ENCODE measurements at places on chromosomes 1 and 21.

DNA sequence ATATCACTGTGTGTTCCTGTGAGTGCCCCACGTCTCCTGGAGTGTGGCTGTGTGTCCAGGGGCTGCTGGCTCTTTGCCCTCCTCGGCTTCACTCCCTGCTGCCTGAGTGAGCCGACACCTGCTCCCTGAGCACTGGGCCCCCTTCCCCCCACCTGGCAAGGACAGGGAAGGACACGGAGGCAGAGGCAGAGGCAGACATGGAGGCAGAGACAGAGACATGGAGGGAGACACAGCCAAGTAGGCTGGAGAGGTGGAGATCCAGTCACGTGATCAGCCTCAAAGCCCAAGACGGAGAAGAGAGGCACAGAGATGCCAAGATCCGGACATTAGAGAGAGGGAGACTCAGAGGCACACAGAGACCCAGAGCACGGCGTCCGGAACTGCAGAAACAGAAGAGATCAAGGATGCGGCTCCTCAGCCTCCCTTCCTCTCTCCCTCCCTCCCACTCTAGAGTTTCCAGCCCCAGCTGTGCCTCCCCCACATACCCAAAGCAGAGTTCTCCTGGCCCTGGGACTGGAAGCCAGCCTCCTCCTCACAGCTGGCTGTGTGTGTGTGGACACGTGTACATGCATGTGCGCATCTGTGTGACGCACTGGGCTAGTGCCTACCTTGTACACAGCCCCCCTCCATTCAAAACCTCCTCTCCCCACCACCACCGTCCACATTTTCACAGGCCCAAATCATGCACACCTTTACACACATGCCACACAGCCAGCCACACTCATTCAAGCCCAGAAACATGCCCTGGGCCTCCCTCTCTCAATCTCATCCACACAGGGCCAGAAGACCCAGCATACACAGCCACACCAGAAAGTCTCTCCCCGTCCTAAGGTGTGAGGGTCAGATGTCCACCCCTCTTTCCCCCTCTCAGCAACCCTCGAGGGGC is 39.1 kb upstream of the WASF2 start:
- H3K27ac ChIP-seq, result no peak overlapping the region
- peak overlapping the region; percentile 63 for H3K4me3 ChIP-seq
- H3K36me3 ChIP-seq, result peaks cover 35% of the 10 kb centered on the region
- peaks cover 12% of the 10 kb centered on the region for H3K4me1 ChIP-seq
- no peaks in the 10 kb centered on the region for H3K27me3 ChIP-seq

DNA sequence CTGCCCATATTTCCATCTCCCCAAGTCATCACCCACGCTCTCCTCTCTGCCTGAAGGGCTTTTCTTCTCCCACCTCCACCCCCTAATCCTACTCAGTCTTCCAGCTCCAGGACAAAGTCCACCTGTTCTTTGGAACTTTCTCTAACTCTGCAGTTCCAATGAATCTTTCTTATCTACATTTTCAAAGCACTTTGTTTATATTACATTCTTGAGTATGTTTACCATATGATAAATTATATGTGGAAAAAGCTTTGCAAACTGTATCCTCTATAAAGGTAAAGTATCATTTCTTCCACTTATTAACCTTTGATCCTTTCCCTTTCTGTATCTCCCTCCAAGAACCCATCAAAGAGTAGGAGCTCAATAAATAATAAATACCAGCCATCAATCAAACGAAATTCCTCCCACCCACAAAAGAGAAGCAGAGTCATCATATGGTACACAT is 39.7 kb downstream of the TTC13 start:
- no peak overlapping the region for H3K4me3 ChIP-seq
- H3K36me3 ChIP-seq, result no peaks in the 10 kb centered on the region
- H3K27me3 ChIP-seq, result no peaks in the 10 kb centered on the region
- H3K27ac ChIP-seq, result no peak overlapping the region
- DNase-seq, result no peak
- H3K4me1 ChIP-seq, result no peaks in the 10 kb centered on the region

DNA sequence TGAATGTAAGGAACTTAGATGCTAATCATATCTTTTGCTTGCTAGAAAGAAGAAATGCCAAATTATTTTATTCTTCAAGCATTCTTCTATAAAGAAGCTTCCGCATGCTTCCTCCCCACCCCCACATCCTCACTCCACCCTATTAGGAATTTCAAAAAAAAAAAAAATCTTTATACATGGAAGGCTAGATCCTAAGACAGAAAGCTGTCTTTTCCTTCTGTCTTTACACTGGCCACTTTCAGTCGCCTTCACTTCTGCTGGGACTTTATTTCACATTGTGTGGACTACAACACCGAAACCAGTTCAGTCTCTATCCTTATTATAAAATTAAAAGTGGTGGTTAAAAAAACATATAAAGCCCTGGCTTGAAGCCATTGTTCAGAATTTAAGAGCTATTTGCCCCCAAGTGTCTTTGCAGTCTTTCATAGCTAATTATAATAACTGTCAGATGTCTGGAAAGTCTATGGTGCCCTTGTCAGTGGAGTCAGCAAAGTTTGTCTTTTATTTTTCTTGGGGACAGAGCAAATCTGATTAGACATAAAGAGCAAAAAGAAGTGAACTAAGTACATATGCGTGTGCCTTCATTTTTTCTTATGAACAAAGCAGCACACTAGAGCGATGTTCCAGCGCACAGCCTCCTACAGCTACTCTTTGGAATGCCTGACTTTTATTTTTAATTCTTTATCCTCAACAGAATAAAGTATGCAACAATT is 297.7 kb downstream of the PTPRC start:
- DNase-seq, result peak; percentile 33
- H3K27me3 ChIP-seq, result no peaks in the 10 kb centered on the region
- no peaks in the 10 kb centered on the region for H3K4me1 ChIP-seq
- peaks cover 8% of the 10 kb centered on the region for H3K36me3 ChIP-seq

DNA sequence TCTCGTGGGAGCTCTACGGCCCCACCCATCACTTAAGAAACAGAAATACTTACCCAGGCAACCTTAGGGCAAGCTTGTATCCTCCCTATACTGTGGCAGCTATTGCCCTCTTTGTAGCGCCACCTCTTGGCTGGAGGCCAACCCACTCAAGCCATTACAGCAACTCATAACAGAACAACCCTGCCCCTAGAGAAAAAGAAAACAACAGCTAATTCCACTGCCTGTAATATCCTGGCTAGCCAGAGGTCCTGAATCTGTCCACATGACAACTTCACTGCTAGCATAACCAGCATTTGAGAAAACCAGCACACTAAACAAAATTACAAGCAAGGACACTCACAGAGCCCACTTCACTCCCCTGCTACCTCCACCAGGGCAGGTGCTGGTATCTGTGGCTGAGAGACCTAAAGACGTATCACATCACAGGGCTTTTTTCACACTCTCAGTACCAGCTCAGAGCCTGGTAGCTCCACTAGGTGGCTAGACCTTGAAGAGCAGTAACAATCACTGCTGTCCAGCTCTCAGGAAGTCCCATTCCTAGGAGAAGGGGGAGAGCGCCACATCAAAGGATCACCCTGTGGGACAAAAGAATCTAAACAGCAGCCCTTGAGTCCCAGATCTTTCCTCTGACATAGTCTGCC is 14.5 kb upstream of the MX1 start:
- peak; percentile 24 for DNase-seq
- H3K27me3 ChIP-seq, result peaks cover 28% of the 10 kb centered on the region
- no peak overlapping the region for H3K4me3 ChIP-seq
- no peak overlapping the region for H3K27ac ChIP-seq
- H3K4me1 ChIP-seq, result no peaks in the 10 kb centered on the region
- H3K36me3 ChIP-seq, result no peaks in the 10 kb centered on the region

DNA sequence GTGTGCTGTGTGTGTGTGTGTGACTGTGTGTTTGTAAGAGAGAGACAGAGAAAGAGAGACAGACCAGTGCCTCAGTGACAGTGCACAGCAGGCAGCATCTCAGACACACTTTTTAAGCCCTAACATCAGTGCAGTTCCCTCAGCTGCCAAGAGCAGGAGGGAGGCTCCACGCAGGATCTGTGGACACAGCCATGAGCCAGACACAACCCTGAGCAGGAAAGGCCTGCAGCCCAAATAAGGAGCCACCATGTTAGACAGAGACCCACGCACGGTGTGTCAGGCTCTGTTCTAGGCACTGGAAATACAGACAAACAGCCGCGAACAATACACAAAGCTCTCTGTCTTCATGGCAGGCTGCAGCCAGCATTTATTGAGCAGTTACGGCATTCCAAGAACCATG is 445.5 kb downstream of the MATN1 start:
- no peak overlapping the region for H3K4me3 ChIP-seq
- no peaks in the 10 kb centered on the region for H3K4me1 ChIP-seq
- no peak overlapping the region for H3K27ac ChIP-seq

DNA sequence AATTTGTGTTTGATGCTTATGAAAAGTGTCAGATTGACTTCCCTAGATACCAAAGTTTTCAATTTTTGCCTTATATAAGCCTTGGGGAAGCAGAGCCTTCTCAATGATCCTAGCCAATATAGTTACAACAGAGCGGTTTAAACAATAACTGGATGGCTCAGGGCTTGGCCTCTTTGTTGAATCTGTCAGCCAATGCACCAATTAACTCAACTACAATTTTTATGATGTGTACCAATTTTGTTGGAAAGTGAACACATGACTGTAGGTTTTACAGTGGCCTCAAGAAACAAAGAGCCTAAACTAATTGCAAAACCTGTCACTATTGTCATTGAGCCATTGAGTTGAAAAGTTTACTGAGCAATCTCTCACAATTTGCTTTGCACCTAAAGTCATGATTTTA is 71.6 kb upstream of the RGS18 start:
- no peaks in the 10 kb centered on the region for H3K27me3 ChIP-seq
- no peak overlapping the region for H3K27ac ChIP-seq
- no peaks in the 10 kb centered on the region for H3K36me3 ChIP-seq
- DNase-seq, result no peak
- no peak overlapping the region for H3K4me3 ChIP-seq
- no peaks in the 10 kb centered on the region for H3K4me1 ChIP-seq

GRCh38 chr1:12203216-12204007 is 26.4 kb upstream of the VPS13D start:
- no peak overlapping the region for H3K4me3 ChIP-seq
- no peak for DNase-seq
- no peaks in the 10 kb centered on the region for H3K4me1 ChIP-seq
- peaks cover 13% of the 10 kb centered on the region for H3K27me3 ChIP-seq
- no peak overlapping the region for H3K27ac ChIP-seq
- H3K36me3 ChIP-seq, result no peaks in the 10 kb centered on the region

GRCh38 chr1:198597690-198598430 is 41.0 kb upstream of the PTPRC start:
- no peak overlapping the region for H3K27ac ChIP-seq
- H3K27me3 ChIP-seq, result no peaks in the 10 kb centered on the region
- peaks cover 23% of the 10 kb centered on the region for H3K4me1 ChIP-seq
- peaks cover 7% of the 10 kb centered on the region for H3K36me3 ChIP-seq
- H3K4me3 ChIP-seq, result no peak overlapping the region
- no peak for DNase-seq

GRCh38 chr1:40736085-40736531 is 44.6 kb downstream of the NFYC start:
- no peak overlapping the region for H3K27ac ChIP-seq
- H3K4me1 ChIP-seq, result peaks cover 9% of the 10 kb centered on the region
- DNase-seq, result no peak
- no peaks in the 10 kb centered on the region for H3K27me3 ChIP-seq

DNA sequence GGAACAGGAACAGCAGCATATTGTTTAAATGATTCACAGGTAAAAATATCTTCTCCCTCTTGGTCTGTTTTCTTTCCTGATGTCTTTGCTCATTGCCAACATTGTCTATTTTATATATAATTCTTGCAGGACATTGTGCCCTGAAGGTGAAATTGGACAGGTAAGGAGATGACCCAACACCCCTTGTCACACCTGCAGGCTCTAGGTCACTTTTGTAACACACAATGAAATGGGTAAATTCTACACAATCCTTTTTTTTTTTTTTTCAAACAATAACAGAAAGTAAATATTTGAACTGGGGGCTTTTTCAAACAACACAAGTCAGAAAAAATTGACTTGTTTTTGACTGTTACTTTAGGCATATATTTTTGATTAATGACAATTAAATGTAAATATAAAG is 62.9 kb upstream of the ERG start:
- H3K4me3 ChIP-seq, result no peak overlapping the region
- H3K36me3 ChIP-seq, result no peaks in the 10 kb centered on the region
- DNase-seq, result no peak
- H3K4me1 ChIP-seq, result no peaks in the 10 kb centered on the region
- no peak overlapping the region for H3K27ac ChIP-seq
- H3K27me3 ChIP-seq, result peaks cover 30% of the 10 kb centered on the region

DNA sequence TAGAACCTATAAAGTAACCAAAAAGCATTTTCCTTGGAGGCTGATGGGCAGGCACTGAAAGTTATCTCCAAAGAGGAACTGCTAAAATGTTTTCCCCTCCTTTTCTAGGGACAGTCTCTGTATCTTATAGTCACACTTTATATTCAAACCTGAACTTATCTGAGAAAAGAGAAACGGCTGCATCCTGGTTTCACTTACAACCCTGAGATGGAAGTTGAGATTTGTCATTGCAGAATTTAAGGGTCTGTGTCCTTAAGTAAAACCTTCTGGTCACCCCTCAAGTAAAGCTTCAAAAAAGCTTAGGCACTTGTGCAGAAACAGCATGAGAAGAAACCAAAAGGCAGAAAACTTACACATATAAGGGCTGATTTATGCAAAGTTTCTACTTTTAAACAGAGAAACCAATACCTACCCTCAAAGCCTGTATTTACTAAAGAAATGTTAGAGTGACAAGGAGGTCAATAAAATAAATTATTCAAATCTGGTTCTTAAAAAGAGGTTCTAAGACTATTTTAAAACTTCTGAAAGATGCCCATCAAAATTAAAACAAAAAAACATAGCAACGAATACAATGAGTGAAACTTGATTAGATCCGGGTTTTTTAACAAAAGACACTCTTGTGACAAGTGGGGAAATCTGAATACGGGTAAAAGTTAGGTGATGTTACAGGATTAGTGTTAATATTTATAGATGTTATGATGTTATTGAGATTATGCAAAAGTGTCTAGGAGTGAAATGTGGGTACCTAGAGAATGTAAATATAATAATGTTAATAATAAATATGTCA is 9.9 kb downstream of the CD58 start:
- DNase-seq, result no peak
- no peak overlapping the region for H3K4me3 ChIP-seq
- no peaks in the 10 kb centered on the region for H3K27me3 ChIP-seq
- peaks cover 17% of the 10 kb centered on the region for H3K4me1 ChIP-seq

- peaks cover 45% of the 10 kb centered on the region for H3K4me1 ChIP-seq
- no peak overlapping the region for H3K27ac ChIP-seq
- no peak overlapping the region for H3K4me3 ChIP-seq
- no peak for DNase-seq
Observed at GRCh38 chr1:165900576-165901380, 73.4 kb downstream of the UCK2 start.

- no peaks in the 10 kb centered on the region for H3K36me3 ChIP-seq
- no peak overlapping the region for H3K4me3 ChIP-seq
- DNase-seq, result no peak
- H3K27me3 ChIP-seq, result no peaks in the 10 kb centered on the region
- H3K4me1 ChIP-seq, result no peaks in the 10 kb centered on the region
Observed at GRCh38 chr1:239619190-239619589, 232.8 kb downstream of the CHRM3 start.
